ENCODE measurements at places on chromosomes 7 and 10.

DNA sequence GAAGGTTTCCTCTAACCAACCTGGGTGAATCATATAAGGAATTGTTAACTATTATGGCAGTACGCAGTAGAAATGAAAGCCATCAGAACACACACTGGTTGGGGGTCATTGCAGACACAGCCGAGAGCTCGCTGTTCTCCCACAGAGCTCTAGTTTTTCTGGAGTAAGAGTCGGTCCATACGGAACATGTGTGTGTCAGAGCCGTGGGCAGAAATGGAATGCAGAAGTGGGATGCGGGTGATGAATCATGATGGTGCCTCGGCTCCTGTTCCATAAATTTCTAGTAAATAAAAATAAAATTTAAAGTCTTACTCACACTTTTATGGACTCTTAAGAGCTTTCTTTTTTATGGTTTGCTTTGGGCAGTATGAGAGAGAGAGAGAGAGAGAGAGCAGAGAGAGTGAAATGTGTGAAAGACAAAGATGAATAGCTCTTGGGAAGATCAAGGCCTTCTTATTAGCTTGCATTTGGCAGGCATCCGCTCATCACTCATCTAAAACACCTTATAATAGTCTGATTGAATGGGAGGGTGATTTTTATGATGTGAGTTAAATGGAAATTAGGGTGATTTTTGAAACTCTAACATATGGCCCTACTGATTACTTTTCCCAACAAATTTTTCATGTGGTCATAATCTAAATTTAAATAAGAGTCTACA, 98.8 kb upstream of the PFKP start:
- DNase-seq = no peak

GRCh38 chr7:27442455-27442854, 199.9 kb downstream of the EVX1 start:
- DNase-seq = no peak

DNA sequence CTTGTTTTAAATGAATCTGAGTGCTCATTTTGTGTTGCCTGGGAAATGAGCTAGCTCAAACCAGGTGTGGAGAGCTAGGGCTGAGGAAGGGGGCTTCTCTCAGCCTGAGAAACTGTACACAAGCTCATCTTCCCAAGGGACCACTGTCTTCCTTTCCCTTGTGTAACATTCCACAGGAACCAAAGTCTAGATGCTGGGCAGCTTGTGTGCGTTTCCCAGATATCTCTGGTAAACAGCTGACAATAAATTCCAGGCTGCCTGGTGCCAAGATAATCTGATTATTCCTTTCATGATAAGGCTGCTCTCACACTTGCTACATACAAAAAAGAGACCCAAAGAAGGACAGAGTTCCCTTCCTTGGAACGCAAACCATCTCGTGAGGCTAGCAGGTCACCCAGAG, 33.1 kb upstream of the MKLN1 start:
- DNase-seq = no peak

DNA sequence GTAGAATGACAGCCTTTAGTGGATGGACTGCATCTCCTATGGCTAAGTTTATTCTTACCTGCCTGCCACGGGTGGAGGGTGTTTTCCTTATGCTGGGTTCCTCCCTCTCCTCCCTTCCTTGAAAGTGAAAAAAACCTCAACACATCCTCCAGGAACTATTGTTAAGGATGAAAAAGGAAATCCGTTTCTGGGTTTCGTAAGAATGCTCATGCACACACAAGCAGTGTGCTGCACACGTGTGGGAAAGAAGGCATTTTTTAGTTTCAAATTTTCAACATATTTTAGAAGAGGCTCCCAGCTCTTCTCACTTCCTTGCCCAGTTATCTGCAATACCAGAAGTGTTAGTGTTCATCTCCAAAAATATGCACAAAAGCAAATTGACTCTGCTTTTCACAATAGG, 90.6 kb downstream of the FAM171A1 start:
- no peak for DNase-seq

DNA sequence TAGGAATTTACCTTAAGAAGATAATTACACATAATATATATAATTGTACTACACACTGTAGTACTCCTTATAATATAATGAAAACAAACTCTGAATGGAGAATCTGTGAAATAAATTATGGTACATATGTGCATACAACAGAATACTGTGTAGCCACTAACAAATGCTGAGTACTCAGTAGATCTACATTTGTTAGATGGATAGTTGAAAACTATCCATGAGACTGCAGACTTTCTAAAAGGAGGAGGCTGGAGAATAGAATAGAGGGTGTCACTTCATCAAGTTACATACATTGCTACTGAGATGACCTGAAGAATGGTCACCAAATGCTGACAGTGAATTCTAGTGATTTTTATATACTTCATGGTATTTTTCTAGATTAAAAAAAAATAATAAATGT, 68.7 kb upstream of the OGDHL start:
- DNase-seq = no peak

GRCh38 chr7:22996470-22996869, 17.5 kb downstream of the HYCC1 start:
- DNase-seq = no peak

GRCh38 chr10:70926226-70927000, 38.0 kb upstream of the PCBD1 start:
- DNase-seq = no peak

- DNase-seq = no peak
Observed at GRCh38 chr10:9957351-9957750, 1060.3 kb upstream of the CELF2 start.

GRCh38 chr7:65892835-65893234, 20.0 kb downstream of the VKORC1L1 start:
- no peak for DNase-seq

GRCh38 chr7:155886391-155887173, 74.3 kb upstream of the SHH start:
- no peak for DNase-seq

DNA sequence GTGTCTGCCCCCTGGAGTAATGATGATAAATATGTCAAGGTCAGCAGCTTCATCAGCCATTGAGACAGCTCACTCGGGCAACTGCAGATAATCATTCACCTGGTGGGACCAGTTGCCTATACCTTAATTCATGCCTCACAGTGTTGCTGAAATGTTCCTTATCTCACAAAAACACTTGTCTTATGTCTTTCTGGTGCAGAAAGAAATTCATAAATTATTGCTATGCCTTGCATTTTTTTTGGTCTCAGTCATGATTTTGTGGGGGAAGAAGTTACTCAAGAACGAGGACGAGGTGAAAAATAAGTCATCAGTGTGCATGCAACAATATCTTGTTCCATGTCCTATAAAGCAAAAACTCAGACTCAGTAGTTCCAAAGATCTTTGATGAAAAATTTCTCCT, 16.0 kb downstream of the TRIL start:
- no peak for DNase-seq

DNA sequence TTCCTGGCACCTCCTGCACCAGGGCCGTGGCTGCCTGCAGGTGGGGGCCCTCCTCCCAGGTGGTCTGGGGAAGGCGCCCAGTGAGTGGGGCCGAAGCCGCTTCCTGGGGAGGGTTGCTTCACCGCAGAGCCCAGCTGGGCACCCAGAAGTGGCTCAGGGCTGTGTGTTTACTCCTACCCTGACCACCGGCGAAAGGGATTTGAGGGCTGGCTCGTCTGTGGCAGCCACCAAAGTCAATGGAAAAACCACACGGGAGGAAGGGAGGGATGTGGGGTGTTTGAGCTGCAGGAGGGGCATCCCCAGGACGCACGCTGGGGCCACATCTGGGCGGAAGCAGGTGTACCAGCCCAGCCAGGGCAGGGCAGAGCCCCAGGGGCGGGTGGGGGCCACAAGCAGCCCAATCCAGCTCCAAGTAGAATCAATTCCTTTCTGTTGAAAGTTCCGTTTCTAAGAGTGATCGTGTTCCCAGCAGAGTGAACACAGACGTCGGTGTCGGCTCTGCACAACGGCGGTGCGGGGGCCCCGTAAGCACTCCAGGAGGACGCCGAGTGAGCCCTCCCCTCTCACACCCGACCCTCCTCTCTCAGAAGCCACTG, 69.9 kb downstream of the FOXL3 start:
- DNase-seq = no peak

GRCh38 chr10:3391657-3392056, 219.1 kb upstream of the PITRM1 start:
- no peak for DNase-seq

GRCh38 chr7:84811362-84811761, 375.5 kb downstream of the SEMA3D start:
- no peak for DNase-seq

- DNase-seq = peak; percentile 66
Observed at GRCh38 chr10:89029785-89030437, 39.3 kb downstream of the FAS start.

DNA sequence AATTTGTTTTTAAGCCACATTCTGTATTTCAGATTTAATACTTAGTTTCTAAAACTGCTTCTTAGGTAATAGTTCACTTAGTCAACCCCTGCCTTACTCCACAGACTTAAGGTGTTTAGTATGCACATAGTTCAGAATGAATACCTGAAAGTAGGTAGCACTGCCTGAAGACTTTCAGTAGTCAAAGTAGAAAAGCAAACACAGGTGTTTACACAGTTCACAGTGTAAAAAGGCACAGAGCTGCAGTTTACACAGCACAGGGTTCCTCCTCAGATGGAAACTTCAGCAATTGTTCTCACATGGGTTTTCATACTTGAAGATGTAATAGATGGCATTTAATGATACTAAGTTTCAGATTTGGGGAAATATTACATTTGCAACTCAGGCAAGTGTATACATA, 3.1 kb upstream of the PKD1L1 start:
- DNase-seq = no peak

Data from liver (tissue), 10 donors.